GM12892 (cell line): ENCODE measurements at places on chromosomes 2 and 18.

DNA sequence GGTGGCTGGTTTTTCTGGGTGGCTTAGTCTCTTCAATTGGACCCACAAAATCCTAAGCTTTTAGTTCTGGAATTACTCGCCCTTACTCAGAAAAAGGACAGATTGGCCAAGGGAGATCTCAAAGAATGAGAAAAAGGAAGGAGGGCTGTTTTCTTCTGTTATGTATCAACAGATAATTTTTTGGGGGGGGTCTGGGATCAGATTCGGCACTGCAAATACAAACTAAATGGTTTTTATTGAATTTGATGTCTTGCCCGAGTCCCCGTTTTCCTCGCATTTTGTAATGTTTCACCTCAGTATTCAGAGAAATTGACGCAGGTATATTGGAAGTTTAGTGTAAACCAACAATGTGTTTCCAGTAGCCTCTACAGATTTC, 762 bp downstream of the YIPF4 start:
- no peak for DNase-seq

DNA sequence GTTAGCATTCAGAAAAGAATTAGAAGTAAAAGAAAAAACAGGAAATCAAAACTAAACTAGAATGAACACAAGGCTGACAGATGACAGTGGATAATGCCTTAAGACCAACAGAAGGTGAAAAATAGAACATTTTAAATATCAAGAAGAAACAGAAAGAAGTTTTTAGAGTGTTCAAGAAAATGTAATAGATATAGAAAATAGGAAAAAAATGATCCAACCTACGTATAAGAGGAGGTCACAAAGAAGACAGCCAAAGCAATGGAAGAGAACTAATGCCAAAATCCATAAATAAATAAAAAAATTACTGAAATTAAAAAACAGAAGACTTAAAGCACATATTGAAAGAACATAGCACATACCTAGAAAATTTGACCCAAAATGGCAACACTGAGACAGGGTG, 42.5 kb upstream of the EN1 start:
- DNase-seq, result no peak

GRCh38 chr2:145199827-145200706, 680.1 kb upstream of the ZEB2 start:
- DNase-seq, result no peak

DNA sequence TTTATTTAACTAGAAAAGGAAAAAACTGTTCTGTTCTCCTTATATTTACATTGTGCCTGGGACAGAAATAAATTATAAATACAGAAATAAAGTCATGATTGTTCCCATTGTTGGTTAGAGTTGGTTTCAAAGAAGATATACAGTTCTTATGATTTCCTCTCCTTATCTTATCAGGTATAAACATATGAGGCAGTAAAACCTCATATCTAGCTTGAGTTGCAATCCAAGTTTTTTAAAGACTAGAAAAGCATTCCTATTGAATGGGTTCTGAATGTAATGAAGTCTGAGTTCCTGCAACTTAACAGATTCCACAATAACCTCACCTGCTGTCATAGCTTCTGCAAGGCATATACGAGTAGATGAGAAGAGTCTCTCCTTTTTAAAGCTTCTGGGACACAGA, 114.7 kb upstream of the CAVIN2 start:
- no peak for DNase-seq

DNA sequence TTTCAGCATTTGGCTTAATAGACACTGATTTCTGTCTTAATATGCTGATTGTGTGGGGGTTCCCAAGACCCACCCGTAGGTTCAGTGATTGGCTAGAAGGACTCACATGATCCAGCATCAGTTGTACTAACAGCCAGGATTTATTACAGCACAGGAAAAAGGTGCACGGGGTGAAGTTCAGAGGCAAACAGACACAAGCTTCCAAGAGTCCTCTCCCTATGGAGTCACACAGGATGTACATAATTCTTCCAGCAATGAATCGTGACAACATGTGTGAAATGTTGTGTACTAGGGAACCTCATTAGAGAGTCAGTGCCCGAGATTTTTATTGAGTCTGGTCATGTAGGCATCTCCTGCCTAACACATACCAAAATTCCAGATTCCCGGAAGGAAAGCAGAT, 52.8 kb downstream of the GALNT1 start:
- no peak for DNase-seq

GRCh38 chr2:205563646-205564045, 118.7 kb upstream of the NRP2 start:
- peak; percentile 1 for DNase-seq

- DNase-seq, result no peak
Measured at GRCh38 chr2:223797037-223797436, 40.3 kb downstream of the AP1S3 start.

GRCh38 chr18:58545338-58546296, 83.3 kb downstream of the ALPK2 start:
- DNase-seq, result no peak

DNA sequence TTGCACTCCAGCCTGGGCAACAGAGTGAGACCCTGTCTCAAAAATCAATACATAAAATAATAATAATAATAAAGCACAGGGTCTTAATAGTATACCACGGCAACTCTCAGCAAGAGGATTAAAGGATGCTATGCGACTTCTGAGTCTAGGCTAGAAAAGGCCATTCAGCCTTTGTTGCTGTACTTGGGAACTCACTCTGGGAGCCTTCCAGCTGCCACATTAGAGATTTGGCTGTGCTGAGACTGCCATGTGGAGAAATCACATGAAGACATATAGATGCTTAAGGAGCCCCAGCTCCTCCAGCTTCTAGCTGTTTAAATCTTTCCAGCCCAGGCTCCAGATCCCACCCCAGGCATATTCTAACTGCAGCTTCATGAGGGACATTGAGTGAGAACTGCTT, 8.2 kb upstream of the TANC1 start:
- DNase-seq, result no peak

- DNase-seq, result no peak
Measured at GRCh38 chr2:14137643-14138042, 494.9 kb upstream of the LRATD1 start.

- DNase-seq, result no peak
Measured at GRCh38 chr2:18883616-18884456, 294.5 kb upstream of the NT5C1B start.

GRCh38 chr2:188016917-188017316, 274.8 kb upstream of the GULP1 start:
- no peak for DNase-seq

DNA sequence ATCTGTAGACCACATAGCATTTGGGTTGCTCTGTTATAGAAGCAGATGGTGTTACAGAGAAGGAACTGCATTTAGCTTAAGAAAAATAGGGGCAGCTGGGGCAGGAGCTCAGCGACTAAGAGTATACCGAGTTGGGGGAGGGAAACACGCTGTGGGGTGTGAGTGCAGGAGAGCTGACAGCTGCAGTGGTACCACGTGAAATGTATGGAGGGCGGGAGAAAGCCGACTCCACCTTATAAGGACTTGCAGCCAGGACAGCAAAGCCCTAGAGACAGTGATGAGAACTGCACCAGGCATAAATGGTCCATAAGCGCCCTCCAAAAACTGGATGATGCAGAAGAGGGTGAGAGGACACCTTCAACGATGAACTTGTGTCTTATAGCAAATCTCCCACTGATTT, 237.6 kb downstream of the PRKCE start:
- DNase-seq, result peak; percentile 38

- DNase-seq, result no peak
Measured at GRCh38 chr18:70705831-70706416, 417.1 kb downstream of the SOCS6 start.

DNA sequence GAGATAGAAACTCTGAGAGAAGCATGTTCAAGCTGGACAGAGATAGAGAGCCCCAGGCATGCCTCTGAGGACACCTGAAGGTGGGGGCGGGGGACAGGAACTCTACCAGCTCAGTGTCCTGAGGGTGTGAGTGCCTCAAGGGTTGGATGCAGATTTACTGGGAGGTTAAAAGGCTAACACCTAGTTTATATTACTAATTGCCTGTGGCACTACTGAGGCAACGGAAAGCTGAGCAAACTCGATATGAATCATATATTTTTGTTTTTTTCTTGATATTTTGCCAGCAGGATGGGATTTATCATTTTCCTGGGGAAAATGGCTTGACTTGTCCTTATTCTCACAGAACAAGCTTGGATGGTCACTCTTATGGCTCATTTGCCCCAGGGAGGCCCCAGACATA, 319.5 kb downstream of the ALK start:
- no peak for DNase-seq

DNA sequence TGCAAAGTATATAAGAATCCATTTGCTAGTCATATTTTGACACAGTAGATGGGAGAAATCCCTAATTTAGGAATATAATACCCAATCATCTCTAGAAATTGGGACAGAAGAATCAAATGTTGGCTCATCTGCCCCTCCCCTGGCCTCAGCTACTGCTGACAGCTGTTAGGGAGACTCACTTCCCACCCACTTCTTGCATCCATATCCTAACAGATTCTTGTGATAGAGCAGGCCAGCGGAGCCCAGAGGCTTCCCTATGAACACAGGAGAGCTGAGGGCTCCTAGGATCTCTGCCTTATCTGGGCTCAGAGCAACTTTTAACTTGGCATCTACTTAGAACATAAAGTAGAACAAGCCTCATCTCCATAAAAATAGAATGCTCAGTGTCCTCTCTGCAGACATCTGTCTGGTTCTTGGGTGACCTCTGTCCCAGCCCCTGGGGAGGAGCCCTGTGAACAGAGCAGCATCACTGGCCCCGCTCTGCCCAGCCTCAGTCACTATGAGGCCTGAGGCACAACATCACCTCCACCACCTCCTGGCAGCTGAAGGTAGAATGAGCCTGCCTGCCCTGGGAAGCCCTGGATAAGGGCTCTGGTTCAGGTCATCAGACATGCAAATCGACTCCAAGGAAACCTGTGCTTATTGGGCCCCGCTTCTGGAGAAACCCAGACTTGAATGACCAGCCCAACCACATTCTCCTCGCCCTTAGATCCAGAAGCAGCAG, 229.7 kb downstream of the ANKRD36B start:
- no peak for DNase-seq

- no peak for DNase-seq
Measured at GRCh38 chr2:101752716-101753616, 55.5 kb downstream of the MAP4K4 start.

- DNase-seq, result no peak
Measured at GRCh38 chr2:192593561-192593960, 398.8 kb upstream of the TMEFF2 start.

- no peak for DNase-seq
Measured at GRCh38 chr2:167334146-167334742, 446.0 kb downstream of the XIRP2 start.

DNA sequence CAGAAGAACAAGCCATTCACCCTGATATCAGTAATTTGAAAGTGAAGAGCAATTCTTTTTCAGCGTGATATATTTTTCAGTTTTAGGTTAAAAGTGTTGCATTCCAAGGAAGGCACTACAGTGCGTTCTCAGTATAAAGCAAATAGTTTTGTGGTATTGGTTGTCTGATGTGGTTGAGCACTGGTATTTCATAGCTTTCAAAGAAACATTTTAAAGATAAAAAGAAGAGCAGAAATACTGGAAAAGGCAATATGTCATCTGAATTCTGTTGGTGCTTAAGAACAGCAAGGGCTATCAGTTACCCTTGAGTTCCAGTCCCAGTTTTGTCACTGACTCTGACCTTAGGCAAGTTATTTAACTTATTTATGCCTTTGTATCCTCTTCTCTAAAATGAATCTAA, 191.6 kb downstream of the BABAM2 start:
- DNase-seq, result no peak

GRCh38 chr2:230360028-230360427, 33.0 kb downstream of the SP140L start:
- DNase-seq, result no peak

GRCh38 chr2:101395545-101396315, 8.4 kb upstream of the CREG2 start:
- DNase-seq, result no peak

GRCh38 chr2:219457784-219458369, 23.2 kb downstream of the SPEG start:
- DNase-seq, result no peak

DNA sequence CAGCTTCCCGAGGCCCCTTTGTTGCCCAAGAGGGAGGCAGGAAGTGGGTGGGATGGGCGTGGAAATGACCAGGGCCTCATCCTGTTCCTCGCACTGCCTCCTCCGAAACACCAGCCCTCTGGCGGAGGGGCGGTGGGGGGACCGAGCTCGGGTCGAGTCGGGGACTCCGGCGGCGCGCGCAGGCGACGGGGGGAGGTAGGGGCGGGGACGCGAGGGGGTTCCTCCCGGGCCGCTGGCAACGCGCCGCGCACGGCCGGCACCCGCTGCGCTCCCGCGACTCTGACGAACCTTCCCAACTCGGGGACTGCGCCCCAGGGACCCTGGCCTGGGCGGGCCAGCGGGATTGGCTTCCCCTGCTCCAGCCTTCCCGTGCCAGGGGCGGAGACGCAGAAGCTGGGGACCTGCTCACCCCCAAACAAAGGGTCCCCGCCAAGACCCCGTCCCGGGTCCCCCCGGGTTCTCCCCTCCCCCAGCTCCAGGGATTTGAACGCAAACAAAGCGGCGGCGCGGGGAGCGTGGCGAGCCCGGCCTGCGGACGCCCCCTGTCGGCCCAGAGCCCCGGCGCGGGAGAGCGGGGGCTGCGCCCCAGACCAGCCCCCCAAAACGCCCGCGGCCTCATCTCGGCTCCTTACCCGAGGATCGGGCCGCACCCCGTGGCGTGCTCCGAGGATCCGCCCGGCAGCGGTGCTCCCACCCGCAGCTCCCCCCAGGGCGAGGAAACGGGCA, 1.2 kb downstream of the SEMA4C start:
- DNase-seq, result peak; percentile 83

DNA sequence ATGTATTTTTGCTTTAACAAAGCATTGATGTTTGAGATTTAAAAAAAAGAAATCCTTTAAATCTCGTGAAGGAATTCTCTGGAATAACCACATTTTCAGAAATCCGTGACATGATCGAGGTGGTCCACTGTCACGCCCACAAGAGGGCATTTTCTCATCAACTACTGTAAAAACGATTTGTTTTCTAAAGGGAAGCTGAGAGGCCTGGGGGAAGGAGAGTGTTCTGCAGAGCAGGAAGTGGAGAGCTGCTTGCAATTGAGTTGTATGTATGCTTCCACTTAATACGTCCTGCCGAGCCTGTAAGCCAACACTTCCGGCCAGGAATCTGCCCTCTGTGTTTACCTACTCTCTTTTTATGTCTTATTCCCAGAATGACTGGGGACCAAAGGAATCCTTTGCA, 19.4 kb downstream of the KLHL29 start:
- DNase-seq, result no peak

GRCh38 chr2:96089356-96090195, 26.8 kb downstream of the ADRA2B start:
- no peak for DNase-seq

- DNase-seq, result no peak
Measured at GRCh38 chr2:209367075-209367747, 56.6 kb upstream of the MAP2 start.

DNA sequence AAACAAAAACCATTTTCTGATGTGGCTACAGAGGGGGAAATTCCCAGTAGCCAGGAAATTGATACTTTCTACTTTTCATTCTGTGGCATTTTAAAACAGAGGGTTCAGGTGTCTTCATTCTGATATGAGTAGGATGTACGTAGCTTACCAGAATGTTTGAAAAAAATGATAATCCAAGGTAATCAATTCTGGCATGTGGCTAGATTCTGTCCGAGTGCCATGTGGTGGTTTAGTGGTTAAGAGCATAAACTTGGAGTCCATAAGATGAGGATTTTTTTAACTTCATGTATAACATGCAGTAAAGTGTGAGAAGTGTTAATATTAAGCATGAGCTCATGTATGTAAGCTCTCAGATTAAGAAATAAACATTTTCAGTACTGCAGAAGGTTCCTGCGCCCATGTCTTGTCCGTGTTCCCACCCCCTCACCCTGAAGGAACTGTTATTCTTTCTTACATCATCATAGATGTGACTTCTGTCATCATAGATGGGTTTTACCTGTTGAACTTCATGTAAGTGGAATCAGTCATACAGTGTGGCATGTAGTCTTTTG, 4.5 kb downstream of the B3GNT2 start:
- no peak for DNase-seq
